Activated CD4-positive, alpha-beta T cell treated with anti-CD3 and anti-CD28 coated beads, Interleukin-2, amount 10 ng/mL, durations not matched to agents 7 days and 5 days (primary cell): ENCODE measurements at places on chromosomes 6 and 20.

DNA sequence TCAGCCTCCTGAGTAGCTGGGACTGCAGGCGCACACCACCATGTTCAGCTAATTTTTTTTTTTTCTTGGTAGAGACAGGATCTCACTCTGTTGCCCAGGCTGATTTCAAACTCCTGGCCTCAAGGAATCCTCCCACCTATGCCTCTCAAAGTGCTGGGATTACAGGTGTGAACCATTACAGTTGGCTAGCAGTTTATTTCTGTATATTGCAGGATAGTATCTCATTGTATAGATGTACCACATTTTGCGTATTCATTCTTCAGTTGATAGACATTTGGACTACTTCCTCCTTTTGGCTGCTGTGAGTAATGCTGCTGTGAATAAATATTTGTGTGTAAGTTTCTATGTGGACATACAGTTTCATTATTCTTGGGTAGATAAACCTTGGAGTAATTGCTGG, 32.9 kb downstream of the ASXL1 start:
- no peaks in the 10 kb centered on the region for H3K27me3 ChIP-seq
- peaks cover 65% of the 10 kb centered on the region for H3K36me3 ChIP-seq
- H3K27ac ChIP-seq = no peak overlapping the region
- peaks cover 46% of the 10 kb centered on the region for H3K4me1 ChIP-seq

DNA sequence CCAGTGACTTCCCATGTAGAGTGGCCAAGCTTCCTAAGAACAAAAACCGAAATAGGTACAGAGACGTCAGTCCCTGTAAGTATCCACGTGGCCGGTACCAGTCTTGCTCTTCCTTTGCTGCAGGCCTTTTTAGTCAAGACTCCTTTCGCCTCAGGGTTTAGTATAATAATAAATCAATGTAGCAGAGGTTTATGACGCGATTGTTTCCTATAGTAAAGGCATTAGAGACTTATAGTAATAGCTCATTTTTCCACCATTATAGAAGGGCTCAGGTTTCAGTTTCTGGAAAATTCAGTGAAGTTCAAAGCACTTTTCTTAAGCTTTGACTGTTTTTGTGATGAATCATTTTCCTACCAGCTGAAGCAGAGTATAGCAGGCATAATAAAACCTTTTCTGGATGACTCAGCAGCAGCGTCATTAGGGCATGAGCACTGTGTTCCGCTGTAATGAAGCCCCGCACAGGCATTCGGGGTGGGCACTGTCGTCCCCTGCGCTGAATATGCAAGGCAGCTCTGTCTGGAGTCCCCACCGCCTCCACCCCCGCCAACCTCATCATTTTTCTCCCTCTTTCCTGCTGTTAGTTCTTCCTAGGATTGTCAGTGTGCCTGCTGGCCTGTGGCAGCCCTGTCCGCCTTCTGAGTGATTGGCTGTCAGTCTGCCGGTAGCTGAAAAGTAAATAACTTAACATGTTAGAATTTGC, 51.3 kb downstream of the PTPN1 start:
- H3K36me3 ChIP-seq = peaks cover 62% of the 10 kb centered on the region
- peak overlapping the region; percentile 63 for H3K27ac ChIP-seq
- no peak for DNase-seq
- H3K4me1 ChIP-seq = peaks cover 52% of the 10 kb centered on the region
- H3K4me3 ChIP-seq = no peak overlapping the region
- H3K27me3 ChIP-seq = no peaks in the 10 kb centered on the region

DNA sequence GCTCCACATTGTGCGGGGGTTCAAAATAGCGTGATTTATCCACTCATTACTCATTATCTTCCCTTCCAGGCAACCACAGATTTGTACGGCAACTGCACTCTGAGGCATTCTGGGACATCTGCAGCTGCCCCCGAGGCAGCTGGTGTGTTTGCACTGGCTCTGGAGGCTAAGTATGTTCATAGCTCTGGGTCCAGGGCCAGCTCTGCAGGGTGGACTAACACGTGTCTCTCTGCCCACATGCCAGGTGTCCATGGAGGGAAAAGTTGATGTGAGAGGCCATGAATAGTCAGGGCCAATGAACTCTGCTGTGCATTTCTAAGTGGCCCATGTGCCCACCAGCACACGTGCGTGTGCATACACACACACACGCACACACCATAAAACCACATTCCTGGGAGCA, 74.9 kb downstream of the BFSP1 start:
- H3K36me3 ChIP-seq = no peaks in the 10 kb centered on the region
- DNase-seq = no peak
- H3K4me3 ChIP-seq = no peak overlapping the region

DNA sequence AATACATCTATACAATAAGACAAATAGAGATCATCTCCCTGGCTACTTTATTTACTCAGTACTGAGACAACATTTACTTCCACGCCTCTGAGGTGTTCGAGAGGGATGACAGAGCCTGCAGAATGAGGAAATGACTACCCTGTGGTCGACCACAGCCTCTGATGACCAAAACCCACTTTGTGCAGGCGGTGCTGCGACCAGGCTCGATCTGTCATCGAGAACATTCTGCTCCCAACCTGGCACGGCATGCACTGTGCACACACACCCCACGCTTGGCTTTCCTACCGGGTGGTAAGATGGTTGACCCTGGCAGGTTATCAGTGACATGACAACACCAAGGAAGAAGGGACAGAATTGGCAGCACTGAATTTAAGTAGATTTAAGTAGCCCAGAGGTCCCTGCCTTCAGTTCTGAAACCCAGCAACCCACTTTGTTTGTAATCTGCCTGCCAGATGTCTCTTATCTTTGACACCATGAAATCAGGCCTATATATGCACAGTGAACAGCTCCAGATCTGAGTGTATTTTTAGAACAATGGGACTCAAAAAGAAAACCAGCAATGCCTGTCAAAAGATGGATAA, 42.6 kb downstream of the TTI1 start:
- H3K27me3 ChIP-seq = no peaks in the 10 kb centered on the region
- DNase-seq = peak; percentile 72
- no peak overlapping the region for H3K4me3 ChIP-seq
- peak overlapping the region; percentile 84 for H3K27ac ChIP-seq
- H3K4me1 ChIP-seq = peaks cover 26% of the 10 kb centered on the region
- H3K36me3 ChIP-seq = peaks cover 34% of the 10 kb centered on the region

- peaks cover 19% of the 10 kb centered on the region for H3K27me3 ChIP-seq
- H3K4me1 ChIP-seq = peaks cover 16% of the 10 kb centered on the region
- H3K27ac ChIP-seq = no peak overlapping the region
- H3K36me3 ChIP-seq = no peaks in the 10 kb centered on the region
- H3K4me3 ChIP-seq = no peak overlapping the region
Measured at GRCh38 chr6:112114577-112115223, 27.3 kb downstream of the FAM229B start.

DNA sequence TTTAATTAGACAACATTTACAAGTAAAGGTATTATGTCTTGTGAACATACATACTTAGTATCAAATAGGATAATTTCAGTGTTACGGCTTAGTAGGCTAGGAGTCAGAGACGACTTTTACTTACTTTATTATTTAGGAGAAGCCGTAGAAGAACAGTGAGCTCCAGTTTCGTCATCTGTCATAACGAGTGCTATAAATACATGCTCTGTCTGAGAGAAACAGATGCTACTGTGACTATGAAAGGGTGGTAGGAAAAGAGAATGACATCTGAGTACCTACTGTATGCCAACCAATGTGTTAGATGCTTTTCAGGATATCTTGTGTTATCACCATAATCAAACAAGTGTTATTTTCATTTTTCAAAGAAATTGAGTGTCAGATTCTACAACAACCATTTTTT, 119.0 kb downstream of the EYA4 start:
- DNase-seq = no peak
- no peaks in the 10 kb centered on the region for H3K36me3 ChIP-seq
- no peaks in the 10 kb centered on the region for H3K27me3 ChIP-seq
- no peak overlapping the region for H3K4me3 ChIP-seq
- no peak overlapping the region for H3K27ac ChIP-seq

- H3K36me3 ChIP-seq = peaks cover 62% of the 10 kb centered on the region
- peaks cover 55% of the 10 kb centered on the region for H3K4me1 ChIP-seq
- no peak overlapping the region for H3K4me3 ChIP-seq
- no peak for DNase-seq
- H3K27me3 ChIP-seq = no peaks in the 10 kb centered on the region
- peak overlapping the region; percentile 21 for H3K27ac ChIP-seq
Measured at GRCh38 chr6:142833054-142833453, 111.9 kb downstream of the HIVEP2 start.

DNA sequence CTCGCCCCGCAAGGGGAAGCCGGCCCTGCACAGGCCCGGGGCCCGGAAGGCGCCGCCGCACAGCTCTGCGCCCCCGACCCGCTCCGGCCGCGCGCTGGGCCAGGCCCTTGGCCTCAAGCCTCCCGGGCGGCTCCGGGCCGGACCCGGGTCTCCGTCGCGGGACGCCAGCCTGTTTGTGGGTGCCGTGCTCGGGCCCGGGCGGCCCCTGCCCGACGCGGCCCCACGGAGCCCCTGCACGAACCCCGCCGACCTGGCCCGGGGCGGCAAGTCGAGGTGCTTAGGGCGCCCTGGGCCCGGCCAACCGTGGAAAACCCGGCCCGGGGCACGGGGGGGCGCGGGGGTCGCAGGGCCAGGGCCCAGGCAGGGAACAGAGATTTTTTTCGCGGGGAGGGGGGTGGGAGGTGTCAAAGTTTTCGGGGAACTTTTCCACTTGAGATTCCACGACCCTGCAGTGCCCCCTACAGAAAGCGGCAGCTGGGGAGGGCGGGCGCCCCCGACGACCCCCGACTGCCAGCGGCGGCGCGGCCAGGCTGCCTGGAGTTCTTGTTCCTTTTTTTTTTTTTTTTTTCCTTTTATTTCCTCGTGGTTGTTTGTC, 805 bp upstream of the STX16 start:
- peaks cover 15% of the 10 kb centered on the region for H3K4me1 ChIP-seq
- H3K27me3 ChIP-seq = no peaks in the 10 kb centered on the region
- peaks cover 18% of the 10 kb centered on the region for H3K36me3 ChIP-seq
- H3K27ac ChIP-seq = peak overlapping the region; percentile 99
- peak overlapping the region; percentile 90 for H3K4me3 ChIP-seq
- peak; percentile 28 for DNase-seq

DNA sequence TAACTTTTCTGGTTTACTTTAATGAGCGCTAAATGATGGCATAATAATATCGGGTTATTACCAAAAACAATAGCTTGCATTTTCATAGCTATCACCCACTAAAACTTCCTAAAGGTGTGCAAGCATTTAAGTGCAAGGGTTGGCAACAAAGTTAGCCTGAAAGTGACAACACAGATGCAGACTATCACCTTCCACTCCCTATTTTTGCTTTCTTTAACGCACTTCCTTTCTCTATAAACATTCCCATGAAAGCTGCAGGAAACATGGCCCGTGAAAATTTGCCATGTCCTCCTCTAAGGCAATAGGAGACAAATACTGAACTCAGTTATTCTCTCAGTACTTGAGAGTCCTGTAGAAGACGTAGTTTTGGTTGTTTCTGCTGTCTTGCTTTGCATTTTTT, 2.7 kb downstream of the MYCT1 start:
- no peaks in the 10 kb centered on the region for H3K36me3 ChIP-seq
- no peaks in the 10 kb centered on the region for H3K4me1 ChIP-seq
- no peak overlapping the region for H3K27ac ChIP-seq

DNA sequence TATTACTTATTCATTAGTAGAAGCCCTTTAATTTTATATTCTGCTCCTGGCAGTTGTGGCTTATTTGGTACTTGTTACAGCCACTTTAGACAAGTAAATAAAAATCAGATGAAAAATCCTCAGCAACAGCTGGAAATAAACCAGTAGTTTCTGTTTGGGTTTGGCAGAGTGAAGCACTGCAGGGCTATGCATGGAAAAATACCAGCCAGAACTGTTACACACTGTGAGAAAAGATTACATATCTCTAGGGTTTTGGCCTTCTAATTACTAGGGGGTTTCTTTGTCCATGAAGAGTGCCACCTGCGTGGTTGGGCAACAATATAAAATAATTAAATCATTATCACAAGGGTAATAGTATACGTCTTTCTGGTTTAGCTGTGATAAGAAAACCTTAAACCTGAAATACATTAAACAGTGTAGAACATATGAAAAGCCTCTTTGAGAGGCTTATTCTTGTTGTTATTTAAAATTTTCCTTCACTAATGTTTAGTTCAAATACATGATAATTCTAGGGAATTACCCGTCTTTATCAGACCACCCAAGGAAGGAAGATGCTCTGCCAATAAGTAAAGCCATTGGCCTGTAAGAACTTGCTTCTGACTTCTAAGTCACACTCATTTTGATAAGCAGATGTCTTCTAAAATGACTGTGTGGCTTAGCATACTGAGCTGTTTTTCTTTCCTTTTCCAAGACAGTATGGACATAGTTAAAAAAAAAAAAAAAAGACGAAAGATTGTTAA, 320.0 kb upstream of the FLRT3 start:
- no peaks in the 10 kb centered on the region for H3K27me3 ChIP-seq
- H3K4me1 ChIP-seq = no peaks in the 10 kb centered on the region
- no peak for DNase-seq
- no peak overlapping the region for H3K27ac ChIP-seq

DNA sequence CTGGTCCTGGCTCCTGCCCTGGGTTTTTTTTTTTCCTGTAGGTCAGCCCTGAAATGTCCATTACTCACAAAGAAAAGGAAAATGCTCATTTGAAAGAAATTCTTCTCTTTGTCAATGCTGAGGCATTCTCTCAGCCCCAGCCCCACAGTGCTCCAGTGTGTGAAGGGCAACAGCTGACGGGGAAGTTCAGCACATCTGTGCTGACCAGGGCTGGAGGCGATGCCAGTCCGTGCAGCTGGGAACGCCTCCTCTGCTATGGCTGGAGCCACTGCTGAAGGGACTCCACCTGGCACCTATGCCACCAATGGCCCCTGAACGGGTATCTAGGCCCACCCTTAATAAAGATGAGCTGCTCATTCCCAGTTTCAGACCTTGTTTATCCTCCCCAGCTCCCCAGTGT, 71.9 kb upstream of the SLCO4A1 start:
- DNase-seq = no peak
- peaks cover 15% of the 10 kb centered on the region for H3K27me3 ChIP-seq
- no peak overlapping the region for H3K4me3 ChIP-seq
- no peak overlapping the region for H3K27ac ChIP-seq

- H3K4me1 ChIP-seq = no peaks in the 10 kb centered on the region
- no peaks in the 10 kb centered on the region for H3K27me3 ChIP-seq
- no peak overlapping the region for H3K27ac ChIP-seq
- no peaks in the 10 kb centered on the region for H3K36me3 ChIP-seq
- no peak overlapping the region for H3K4me3 ChIP-seq
Measured at GRCh38 chr20:19473216-19473921, 260.9 kb downstream of the SLC24A3 start.
